ENCODE measurements at places on chromosomes 5 and 9.

DNA sequence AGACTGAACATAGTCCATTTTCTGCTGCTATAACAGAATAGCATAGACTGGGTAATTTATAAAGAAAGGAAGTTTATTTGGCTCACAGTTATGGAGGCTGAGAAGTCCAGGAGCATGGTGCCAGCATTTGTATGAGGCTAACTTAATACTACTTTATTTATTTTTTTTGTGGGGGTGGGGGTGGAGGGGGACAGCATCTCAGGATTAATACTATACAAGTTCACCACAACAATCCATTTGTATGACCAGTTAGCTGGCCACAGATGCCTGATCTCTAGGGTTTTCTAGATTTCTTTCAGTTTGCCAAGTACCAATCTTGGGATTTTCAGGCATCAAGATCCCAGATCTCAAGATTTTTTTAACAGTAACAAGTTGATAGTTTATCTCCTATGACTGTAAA is 20.3 kb downstream of the ANGPTL2 start:
- no peak for DNase-seq

GRCh38 chr5:62509806-62510205 is 68.8 kb upstream of the LRRC70 start:
- DNase-seq = no peak

- no peak for DNase-seq
Observed at GRCh38 chr5:122183788-122184170, 54.4 kb downstream of the ZNF474 start.

GRCh38 chr9:109355564-109356297 is 34.9 kb upstream of the EPB41L4B start:
- no peak for DNase-seq

DNA sequence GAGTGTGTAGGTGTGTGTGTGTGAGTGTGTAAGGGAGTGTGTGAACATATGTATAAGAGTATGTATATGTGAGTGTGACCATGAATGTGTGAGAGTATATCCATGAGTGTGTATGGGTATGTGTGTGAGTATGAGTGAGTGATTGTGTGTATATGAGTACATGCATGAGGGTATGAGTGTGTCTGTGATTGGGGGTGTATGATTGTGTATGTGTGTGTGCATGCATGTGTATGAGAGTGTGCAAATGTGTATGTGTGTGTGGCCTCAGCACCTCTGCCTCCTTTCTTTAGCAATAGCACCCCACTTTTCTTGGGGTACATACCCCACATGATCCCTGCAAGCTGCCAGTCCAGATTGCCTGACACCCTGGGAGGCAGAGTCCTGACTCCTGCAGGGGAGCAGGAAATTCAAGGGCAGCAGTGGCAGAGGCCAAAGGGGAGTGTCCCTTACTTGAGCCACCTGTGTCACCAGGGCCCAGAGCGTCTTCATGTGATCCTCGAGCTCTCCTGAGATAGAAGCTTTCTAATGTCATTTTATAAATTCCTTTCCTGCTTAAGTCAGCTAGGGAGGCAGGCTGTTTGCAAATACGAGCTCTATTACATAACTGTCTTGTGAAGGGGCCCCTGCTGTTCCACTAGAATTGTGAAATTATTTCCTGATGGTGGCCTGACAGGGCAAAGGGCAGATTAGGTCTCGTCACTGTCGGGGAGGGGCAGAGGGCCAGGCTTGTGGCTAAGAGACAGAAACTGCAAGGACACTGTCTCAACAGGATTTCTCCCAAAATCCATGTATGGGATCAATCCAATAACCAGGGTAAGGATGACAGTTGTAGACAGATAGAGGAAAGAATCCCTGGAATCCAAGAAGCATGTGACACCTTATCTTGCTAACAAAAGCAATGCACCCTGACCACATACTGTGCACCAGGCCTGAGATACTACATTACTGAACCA is 389.1 kb downstream of the GADD45G start:
- no peak for DNase-seq

GRCh38 chr5:124444147-124444775 is 302.2 kb downstream of the ZNF608 start:
- no peak for DNase-seq

GRCh38 chr5:159098603-159099436 is 896 bp downstream of the EBF1 start:
- peak; percentile 61 for DNase-seq

- DNase-seq = no peak
Observed at GRCh38 chr5:165407352-165407751, 1901.9 kb downstream of the MAT2B start.

GRCh38 chr5:50320131-50320749 is 120.8 kb downstream of the EMB start:
- no peak for DNase-seq
